ENCODE measurements at places on chromosomes 7 and 10.

- DNase-seq = no peak
Measured at GRCh38 chr7:39666562-39666961, 43.2 kb downstream of the RALA start.

- no peak for DNase-seq
Measured at GRCh38 chr10:7317786-7318446, 92.9 kb downstream of the SFMBT2 start.

GRCh38 chr7:42283553-42283952 lies 46.5 kb upstream of the GLI3 start:
- no peak for DNase-seq

DNA sequence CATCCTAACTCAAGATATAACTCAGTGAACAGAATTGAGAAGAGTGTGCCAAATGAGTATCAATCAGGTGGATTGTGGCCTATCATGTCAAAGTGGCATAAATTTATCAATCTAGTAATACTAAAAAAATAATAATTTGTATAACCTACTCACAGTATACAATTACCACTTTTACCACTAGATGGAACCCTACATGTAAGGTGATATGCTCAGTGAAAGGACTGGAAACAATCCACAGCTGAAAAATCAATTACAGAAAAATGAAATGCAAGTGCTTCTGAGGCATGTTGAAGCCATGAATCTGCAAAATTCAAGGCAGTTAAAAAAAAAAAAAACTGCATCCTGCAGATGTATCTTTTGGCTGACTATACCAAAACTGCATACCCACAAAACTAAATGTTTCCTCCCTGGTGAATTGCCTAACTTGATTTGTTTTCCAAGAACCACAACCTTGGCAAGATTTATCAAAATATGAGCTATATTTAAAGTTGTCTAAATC lies 13.9 kb downstream of the ARHGAP19 start:
- no peak for DNase-seq

GRCh38 chr10:103510046-103510685 lies 16.7 kb downstream of the NEURL1 start:
- no peak for DNase-seq

- DNase-seq = no peak
Measured at GRCh38 chr7:90222390-90222789, 10.8 kb downstream of the STEAP2 start.

DNA sequence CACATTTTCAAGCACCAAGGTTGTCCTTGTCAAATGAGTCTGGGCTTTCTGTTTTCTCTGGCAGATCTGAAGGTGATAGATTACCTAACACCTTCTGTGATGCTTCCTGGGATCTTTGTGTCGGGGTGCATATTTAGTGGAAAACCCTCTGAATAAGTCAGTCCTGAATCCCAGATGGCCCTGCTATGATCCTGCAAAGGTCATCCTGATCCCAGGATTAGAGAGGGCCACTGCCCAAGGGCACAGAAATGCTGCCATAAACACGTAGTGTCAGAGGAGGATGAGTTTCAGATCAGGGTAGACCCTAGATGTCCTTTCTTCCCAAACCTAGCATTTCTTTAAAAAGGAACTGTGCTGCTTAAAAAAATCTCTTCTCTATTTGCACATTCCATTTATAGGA lies 19.0 kb downstream of the AGR2 start:
- no peak for DNase-seq

GRCh38 chr7:109964780-109965179 lies 1126.1 kb upstream of the LRRN3 start:
- DNase-seq = no peak

- no peak for DNase-seq
Measured at GRCh38 chr7:106100863-106101629, 11.1 kb downstream of the SYPL1 start.

GRCh38 chr7:12722136-12722535 lies 34.7 kb downstream of the ARL4A start:
- no peak for DNase-seq

DNA sequence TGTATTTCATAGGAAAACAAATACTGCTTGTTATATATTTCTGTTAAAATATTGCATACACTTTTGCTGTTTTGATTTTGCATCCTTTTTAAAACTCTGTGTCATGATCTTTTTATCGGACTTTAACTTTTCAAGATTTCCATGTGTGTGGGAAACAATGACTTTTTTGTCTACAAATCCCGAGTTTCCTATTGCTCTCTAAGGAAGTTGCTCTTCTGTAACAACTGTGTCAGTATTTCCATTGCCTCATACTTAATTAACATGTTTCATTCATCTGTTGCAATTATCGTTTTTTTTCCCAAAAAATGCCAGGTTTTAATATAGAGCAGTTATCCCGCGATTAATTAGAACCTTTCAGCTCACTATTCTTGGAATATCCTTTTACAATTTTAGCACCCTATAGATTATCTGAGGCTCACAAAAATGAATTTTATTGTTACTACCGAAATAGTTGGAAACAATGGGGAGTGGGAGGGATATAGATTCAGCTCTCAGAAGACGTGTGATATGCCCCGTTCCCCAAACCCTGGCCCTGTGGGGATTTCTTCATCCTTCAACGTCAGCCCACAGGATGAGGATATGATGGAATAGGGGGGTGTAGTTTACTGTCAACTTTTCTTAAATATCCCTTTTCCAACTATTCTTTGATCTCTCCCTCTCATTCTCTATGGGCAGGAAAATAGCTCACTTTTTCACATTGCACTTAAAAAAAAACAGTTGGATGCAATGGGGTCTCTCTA lies 297.6 kb upstream of the IGFBP3 start:
- no peak for DNase-seq

DNA sequence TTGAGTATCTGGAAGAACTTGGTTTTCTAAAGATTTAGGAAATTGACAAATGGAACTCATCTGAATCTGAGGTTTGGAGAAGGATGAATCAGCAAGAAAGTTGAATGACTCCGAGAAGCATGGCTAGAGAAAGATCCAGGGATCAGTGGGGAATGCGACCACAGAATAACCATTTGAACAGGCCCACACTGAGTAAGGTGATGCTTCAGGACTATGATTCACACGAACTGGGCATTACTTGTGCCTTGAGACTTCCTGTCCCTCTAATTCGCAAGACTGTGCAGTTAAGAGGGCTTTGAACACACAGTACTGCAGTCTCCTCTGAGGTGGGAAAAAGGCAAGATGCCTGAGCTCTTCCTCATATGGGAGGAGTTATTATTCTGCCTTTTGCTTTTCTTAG lies 395.5 kb upstream of the POM121L12 start:
- no peak for DNase-seq

- peak; percentile 55 for DNase-seq
Measured at GRCh38 chr7:7157177-7157886, 25.0 kb upstream of the C1GALT1 start.

- DNase-seq = no peak
Measured at GRCh38 chr10:120768227-120768626, 82.9 kb upstream of the WDR11 start.

DNA sequence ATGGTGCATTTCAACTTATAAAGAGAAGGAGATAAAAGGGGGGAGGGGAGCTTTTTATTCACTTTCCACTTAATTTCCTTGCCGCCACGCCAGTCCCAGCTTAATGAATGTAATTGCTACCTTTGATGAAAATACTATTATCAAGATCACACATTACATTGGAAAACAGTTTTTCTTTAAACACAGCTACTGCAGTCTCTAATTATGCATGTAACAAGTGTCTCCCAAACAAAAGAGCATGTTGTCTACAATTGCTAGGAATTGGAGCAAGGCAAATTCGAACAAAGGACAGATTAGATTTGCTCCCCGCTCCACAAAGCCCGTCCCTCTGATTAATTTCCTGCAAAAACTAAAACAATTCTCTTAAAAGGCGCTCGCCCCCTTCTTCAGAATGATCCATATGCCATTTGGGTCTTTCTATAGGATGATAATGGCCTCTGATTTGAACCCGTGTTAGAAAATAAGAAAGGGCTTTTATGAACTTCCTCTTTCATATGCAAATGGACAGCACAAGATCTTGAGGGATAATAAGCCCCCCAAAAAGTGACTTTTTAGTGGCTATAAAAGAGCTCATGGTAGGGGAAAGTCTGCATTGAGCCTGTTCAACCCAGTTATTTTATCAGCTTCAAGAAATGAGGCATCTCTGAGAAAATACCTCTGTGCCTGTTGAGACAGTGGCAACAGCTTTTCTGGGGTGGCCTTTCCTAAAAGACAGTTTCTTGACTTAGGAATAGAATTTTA lies 60.6 kb downstream of the ACADSB start:
- DNase-seq = no peak

- no peak for DNase-seq
Measured at GRCh38 chr7:98474558-98474957, 73.7 kb upstream of the BAIAP2L1 start.

DNA sequence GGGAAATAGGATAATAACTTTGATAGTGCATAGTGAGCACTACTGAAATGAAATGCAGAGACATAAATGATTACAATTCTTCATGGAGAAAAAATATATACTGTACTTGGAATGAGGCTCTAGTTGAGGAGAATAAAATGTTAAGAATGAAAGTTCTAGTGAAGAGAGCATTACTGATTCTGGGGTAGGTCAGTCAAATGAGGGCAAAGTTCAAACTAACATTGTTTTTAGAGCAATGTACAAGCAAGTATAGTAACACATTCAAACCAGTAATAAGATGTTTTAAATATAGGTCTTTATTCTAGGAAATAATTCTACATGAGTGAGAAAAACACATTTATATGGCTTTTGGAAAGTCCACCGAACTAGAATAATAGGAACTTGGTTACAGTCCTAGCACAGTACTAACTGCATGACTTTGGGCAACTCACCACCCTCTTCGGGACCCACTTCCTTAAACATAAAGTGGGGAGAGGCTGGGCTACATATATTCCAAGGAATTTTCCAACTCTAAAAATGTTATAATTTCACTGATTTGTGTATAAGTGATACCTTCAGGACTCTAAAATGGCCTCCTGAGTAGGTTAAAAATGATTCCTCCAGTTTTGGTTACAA lies 86.4 kb downstream of the CDK6 start:
- DNase-seq = no peak

GRCh38 chr7:22675917-22676343 lies 51.1 kb upstream of the IL6 start:
- peak; percentile 43 for DNase-seq

- DNase-seq = no peak
Measured at GRCh38 chr10:17758200-17758599, 6.2 kb downstream of the TMEM236 start.

DNA sequence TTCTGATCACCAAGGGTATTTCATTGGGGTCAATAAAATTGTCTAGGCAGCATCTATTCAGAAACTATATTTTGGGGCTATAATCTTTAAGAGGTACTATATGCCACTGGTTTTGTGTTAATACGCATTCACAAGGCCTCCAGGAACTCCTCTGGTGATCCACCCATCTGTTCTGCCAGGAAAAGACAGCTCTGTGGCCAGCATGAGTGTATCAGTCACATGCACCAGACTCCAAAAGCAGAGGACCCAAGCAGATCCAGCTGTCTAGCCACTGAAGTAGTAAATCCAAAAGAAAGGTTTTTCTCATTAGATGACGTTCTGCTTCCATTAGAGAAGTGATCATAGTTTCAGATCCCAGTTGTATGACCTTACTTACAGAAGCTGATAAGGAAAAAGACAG lies 199.6 kb upstream of the CELF2 start:
- no peak for DNase-seq

DNA sequence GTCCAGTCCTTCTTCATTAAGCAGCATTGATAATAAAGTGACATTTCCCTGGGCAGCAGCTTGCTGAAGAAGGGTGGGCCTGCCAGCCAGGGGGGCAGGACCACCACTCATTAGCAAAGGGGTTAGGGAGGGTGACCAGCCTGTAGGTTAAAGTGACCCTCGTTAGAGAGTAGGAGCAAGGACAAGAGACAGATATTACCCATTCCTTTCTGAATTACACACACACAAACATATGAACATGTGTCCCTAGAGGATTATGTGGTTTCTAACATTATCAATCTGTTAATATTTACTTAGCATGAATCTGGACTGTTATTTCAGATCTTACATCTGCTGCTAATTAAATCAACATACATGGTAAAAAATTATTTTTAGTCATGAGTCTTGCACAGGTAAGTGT lies 88.9 kb downstream of the CTTNBP2 start:
- no peak for DNase-seq

- DNase-seq = no peak
Measured at GRCh38 chr10:17805921-17806577, 3.1 kb upstream of the MRC1 start.

- DNase-seq = no peak
Measured at GRCh38 chr10:2011106-2011716, 273.9 kb upstream of the ADARB2 start.

DNA sequence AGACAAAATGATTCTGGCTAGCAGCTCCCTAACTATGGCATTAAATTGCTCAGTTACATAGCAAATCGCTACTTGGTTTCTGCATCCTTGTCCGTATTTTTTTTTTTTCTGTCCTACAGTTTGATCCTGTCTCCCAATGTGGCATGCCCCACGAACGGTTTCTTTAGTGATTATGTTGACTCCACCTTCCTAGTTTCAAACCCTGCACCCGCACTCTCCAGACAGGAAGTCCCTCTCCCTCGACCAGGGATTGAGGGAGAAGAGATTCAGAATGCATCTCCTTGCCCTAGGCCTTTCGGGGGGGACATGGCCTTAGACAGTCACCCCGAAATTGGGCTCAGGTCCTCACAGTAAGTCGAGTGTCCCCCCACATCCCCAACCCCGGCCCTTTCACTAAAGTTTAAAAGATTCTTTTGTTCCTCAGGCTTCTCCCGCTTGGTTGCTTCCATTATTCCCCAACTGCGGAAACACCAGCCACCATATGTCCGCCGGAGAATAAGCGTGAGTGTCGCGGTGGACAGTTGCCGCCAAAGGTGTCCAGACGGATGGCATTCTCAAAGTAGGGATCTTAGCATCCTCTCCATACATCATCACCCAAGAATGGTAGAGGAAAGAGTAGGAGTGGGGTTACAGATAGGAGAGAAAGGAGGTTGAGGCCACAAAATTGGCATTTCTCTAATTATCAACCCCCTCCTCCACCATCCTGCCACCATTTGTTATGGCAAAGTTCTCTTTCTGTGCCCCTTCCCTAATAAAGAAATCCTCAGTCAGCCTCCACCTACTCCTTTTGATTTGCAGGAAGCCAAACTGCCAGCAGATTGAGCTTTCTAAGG lies 7.3 kb downstream of the EVX1 start:
- no peak for DNase-seq

DNA sequence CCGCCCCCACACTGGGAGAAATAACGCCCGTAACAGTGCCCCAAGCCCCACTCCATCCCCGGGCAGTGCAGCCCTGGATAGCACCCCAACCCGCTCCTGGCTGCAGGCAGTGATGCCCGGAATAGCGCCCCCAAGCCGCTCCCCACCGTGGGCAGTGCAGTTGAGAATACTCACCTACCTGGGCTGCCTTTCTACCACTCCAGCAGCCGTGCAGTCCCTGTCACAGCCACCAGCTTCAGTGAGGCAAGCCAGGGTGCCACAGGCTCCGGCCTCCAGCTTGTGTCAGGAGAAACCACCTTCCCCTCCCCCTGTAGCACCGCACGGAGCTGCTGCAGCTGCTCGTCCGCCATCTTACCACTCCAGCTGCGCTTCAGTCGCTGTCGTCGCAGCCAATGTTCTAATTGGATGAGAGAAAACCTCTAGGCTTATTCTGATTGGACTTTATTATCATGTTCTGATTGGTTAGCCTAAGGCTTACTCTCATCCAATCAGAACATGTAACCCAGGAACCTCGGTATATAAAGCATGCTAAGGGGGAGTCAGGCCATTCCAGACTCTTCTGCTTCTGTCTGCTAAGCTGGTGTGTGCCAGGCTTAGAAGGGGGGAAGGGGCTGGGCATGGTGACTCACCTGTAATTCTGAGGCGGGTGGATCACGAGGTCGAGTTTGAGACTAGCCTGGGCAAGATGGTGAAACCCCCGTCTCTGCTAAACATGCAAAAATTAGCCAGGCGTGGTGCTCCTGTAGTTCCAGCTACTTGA lies 53.2 kb upstream of the ZNF33B start:
- DNase-seq = no peak

GRCh38 chr7:37007268-37007667 lies 283.0 kb upstream of the AOAH start:
- DNase-seq = no peak
